ENCODE measurements at places on chromosomes 7 and 10.

GRCh38 chr10:68526634-68527307 lies 552 bp downstream of the SLC25A16 start:
- no peak for DNase-seq

GRCh38 chr7:118846977-118847376 lies 622.5 kb downstream of the ANKRD7 start:
- DNase-seq: peak; percentile 13

DNA sequence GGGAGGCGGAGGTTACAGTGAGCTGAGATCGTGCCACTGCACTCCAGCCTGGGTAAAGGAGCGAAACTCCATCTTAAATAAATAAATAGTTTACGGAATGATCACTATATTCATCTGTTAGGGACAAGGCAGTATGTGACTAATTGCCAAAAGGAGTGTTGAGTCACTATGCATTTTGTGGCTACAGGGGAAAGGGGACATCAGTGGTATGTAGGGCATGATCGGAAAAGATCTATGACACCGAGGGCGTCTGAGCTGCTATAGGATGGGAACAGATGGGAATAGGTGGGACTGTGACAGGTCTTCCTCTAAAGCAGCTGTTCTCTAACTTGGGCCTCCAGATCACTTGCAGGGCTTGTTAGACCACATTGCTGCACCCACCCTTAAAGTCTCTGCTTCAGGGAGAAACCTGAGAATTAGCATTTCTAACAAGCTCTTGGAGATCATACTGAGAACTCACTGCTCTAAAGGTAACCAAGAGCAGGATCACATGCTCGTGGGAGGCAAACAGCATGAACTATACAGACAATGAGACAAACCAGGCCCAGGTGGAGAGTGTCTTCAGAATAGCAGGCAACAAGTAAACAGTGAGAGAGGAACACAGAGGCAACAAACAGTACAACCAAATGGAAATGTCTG lies 65.1 kb upstream of the ITGA8 start:
- no peak for DNase-seq

DNA sequence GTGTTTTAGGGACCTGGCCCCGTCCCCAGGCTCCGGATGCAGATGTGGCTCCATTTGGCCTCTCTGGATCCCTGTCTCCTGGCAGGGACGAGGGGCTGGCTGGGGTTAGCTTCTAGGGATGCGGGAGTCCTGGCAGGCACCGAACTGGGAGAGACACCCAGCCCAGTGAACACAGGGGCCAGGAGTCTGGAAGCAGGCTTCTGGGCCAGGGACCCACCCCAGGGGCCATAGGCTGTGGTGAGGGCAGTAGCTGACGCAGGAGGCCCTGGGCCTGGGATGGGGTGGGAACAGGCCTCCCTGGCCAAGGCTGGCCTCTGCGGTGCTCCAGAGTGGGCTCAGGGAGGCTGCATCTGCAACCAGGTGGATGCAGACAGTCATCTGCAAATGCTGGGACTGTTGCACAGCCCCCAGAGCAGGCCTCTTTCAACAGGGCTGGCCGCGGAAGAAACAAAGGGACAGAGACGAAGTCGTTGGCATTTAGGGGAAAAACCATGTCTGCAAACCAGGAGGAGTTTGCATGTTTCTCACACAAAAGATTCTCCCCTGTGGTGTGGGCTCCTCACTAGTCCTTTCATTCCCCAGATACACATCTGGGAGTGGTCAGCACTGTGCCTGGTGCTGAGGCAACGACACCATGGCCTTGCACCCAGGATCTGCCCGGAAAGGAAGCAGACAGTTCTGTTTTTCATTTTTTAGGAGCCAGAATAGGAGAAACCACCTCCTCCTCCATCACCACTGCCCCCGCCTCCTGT lies 36.4 kb upstream of the ZNF488 start:
- DNase-seq: no peak

- DNase-seq: no peak
Measured at GRCh38 chr7:41098846-41099245, 604.0 kb downstream of the INHBA start.

DNA sequence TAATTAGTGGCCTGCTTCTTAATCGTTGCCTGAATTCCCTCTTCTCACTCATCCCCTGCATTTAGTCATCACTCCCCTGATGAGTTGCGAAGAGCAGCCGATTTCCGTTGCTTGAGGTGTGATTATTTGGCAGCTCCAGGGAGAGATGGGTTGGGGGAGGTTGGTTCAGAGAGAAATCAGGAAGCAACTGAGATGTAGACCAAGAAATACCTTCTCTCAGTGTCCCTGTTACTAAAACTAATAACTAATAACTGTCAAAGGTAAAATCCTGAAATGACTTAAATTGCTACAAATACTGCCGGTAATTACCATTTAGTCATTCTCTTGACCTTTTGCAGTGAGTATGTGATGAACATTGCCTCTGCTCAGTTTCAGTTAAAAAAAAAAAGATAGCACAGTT lies 76.9 kb downstream of the ELMO1 start:
- no peak for DNase-seq

GRCh38 chr7:105355701-105356100 lies 33.0 kb downstream of the SRPK2 start:
- DNase-seq: no peak

- DNase-seq: no peak
Measured at GRCh38 chr7:139339025-139339424, 2.1 kb upstream of the FMC1 start.

GRCh38 chr10:30058570-30059132 lies 735 bp downstream of the JCAD start:
- no peak for DNase-seq

DNA sequence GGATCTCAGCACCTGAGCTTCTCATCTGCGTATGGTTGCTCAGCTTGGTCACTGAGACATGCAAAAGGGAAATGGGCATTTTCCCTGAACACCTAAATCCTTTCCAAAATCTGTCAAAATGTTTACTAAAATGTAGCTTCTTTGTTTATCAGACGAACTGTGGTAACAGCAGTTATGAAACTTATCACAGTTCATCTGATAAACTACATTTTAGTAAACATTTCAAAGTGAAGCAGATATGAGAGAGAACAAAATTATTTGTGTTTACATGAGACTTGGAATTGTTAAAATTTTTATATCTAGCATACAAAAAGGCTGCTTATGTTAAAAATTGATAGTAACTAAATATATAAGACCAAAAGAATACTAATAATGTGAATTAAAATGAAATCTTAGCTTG lies 573.4 kb upstream of the C7orf33 start:
- no peak for DNase-seq

DNA sequence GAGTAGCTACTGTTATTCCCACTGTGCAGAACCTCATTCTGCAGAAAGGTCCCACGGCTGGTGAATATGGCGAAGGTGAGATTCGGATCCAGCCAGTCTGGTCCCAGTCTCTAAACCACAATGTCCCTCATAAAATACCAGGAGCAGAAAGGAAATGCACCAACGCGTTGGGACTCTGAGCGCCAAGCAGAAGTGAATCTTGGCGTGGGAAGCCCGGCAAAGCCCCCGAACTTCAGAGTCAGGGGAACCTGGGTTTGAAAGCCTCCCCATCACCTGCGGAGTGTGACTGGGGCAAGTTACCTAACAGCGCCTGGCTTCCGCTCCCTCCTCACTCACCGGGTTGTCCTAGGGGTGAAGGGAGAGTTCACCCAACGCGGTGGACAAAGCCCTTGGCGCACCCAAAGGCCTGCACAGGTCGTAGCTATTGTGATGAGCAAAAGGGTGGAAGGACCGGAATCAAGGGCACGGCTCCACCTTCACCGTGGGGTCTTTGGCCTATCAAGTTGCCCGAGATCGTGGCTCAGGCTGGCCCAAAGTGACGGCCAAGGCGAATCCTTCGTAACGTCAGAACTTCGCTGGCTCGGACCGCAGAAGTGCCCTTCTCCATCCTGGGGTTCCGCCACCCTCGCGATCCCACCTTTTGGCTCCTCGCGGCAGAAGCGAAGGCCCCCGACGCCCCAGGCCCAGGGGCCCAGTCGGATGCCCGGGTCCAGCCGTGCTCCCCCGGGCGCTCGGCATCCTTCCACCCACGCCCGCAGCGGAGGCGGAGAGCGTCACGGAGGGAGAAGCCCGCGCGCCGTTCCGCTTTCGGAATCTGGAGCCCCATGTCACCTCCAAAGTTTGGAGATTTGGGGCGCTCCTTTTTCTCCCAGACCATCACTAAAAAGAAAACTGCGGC lies 811 bp downstream of the RGS10 start:
- no peak for DNase-seq

GRCh38 chr7:120979765-120980499 lies 8.6 kb upstream of the CPED1 start:
- DNase-seq: no peak

DNA sequence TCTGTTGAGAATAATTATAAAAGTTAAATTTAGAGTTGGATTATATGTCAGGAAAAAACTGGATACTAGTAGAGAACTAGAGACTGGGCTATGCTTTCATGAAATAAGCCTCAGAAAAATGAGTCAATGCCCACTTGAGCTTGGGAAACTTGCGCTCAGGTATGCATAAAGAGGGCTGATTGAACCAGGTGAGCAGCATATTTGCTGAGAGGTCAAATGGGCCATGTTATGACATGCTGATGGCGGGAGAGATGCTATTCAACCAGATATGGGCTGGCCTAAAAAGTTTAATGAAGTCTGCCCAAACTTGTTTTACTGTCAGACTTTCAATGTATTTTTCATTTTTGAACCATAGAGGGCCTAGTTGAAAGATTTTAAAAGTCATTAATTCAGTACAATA lies 837.6 kb upstream of the GHITM start:
- no peak for DNase-seq

GRCh38 chr10:32621969-32622368 lies 176.0 kb downstream of the CCDC7 start:
- no peak for DNase-seq

GRCh38 chr10:105094048-105094447 lies 453.0 kb downstream of the SORCS3 start:
- DNase-seq: no peak

- no peak for DNase-seq
Measured at GRCh38 chr10:14670551-14671240, 104.0 kb downstream of the FAM107B start.
